ENCODE measurements at places on chromosomes 2 and 18.

DNA sequence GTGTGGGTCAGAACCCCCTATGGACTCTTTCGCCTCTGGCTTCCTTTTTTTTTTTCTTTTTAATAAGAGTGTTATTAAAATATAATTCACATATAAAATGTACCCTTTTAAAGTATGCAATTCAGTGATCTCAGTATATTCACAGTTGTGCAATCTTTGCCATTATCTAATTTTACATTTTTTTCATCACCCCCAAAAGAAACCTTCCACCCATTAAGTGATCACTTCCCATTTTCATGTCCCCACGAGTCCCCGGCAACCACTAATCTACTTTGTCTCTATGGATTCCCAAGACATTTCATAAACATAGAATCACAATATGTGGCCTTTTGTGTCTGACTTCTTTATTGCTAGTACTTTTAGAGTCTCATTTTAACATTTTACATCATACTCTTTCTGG lies 38.7 kb upstream of the ANXA4 start:
- DNase-seq, result no peak
- H3K27me3 ChIP-seq, result no peaks in the 10 kb centered on the region
- no peaks in the 10 kb centered on the region for H3K36me3 ChIP-seq
- H3K4me1 ChIP-seq, result no peaks in the 10 kb centered on the region

GRCh38 chr2:218263817-218264641 lies 3.2 kb downstream of the GPBAR1 start:
- peaks cover 98% of the 10 kb centered on the region for H3K4me1 ChIP-seq
- peak overlapping the region; percentile 78 for H3K27ac ChIP-seq
- H3K4me3 ChIP-seq, result no peak overlapping the region
- DNase-seq, result peak; percentile 76
- peaks cover 56% of the 10 kb centered on the region for H3K36me3 ChIP-seq

GRCh38 chr2:28717339-28717758 lies 34.3 kb upstream of the PPP1CB start:
- peak; percentile 52 for DNase-seq
- H3K27me3 ChIP-seq, result no peaks in the 10 kb centered on the region
- peaks cover 35% of the 10 kb centered on the region for H3K4me1 ChIP-seq
- H3K36me3 ChIP-seq, result no peaks in the 10 kb centered on the region
- H3K27ac ChIP-seq, result peak overlapping the region; percentile 80

GRCh38 chr18:13265008-13265910 lies 46.7 kb downstream of the LDLRAD4 start:
- DNase-seq, result no peak
- peak overlapping the region; percentile 73 for H3K27ac ChIP-seq
- no peak overlapping the region for H3K4me3 ChIP-seq
- H3K4me1 ChIP-seq, result peaks cover 24% of the 10 kb centered on the region
- no peaks in the 10 kb centered on the region for H3K36me3 ChIP-seq
- H3K27me3 ChIP-seq, result no peaks in the 10 kb centered on the region

DNA sequence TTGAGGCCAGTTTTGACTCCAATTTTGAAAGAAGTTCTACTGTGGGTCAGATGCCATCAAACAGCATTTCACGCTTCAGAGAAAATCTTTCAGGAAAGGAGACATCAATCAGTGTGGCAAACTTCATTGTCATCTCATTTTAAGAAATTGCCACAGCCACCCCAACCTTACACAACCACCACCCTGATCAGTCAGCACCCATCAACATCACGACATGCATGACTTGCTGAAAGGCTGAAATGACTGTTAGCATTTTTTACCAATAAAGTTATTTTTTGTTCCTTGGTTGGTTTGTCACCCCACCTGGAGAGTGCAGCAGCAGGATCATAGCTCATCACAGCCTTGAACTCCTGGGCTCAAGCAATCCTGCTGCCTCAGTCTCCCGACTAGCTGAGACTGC lies 10.4 kb downstream of the DNAJC10 start:
- no peak overlapping the region for H3K4me3 ChIP-seq
- H3K4me1 ChIP-seq, result no peaks in the 10 kb centered on the region
- H3K27ac ChIP-seq, result no peak overlapping the region
- H3K27me3 ChIP-seq, result no peaks in the 10 kb centered on the region
- no peak for DNase-seq
- H3K36me3 ChIP-seq, result peaks cover 85% of the 10 kb centered on the region
